ENCODE measurements at places on chromosomes 13 and 19.
A peak's percentile ranks its signal among the peaks of the same experiment; 100 is the strongest.

DNA sequence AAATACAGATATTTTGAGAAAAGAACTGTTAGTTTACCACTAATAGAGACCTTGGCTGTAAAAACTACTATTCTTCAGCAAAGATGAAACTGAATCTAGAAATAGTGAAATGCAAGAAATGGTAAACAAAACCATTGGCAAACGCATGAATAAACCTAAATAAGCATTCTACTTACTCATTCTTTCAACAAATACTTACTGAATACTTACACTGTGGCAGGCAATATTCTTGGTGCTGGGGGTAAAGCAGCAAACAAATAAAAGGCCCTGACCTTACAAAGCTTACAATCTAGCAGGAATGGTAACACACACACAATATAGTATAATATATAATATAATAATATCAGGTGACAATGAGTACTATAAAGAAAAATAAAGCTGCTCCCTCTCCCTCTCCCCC, 38.7 kb downstream of the KATNAL1 start:
- no peak for DNase-seq

- DNase-seq = no peak
Observed at GRCh38 chr13:70814684-70815083, 706.4 kb upstream of the KLHL1 start.

GRCh38 chr19:13163609-13164342, 13.6 kb downstream of the IER2 start:
- peak; percentile 38 for DNase-seq

GRCh38 chr13:99326012-99326411, 18.8 kb upstream of the GPR183 start:
- no peak for DNase-seq

GRCh38 chr13:99610702-99611289, 109.5 kb downstream of the TM9SF2 start:
- no peak for DNase-seq

GRCh38 chr19:57887195-57887941, 1.5 kb downstream of the ZNF814 start:
- no peak for DNase-seq

- DNase-seq = no peak
Observed at GRCh38 chr19:5205381-5205780, 135.2 kb downstream of the PTPRS start.

GRCh38 chr19:50500060-50500752, 10.8 kb downstream of the JOSD2 start:
- no peak for DNase-seq

DNA sequence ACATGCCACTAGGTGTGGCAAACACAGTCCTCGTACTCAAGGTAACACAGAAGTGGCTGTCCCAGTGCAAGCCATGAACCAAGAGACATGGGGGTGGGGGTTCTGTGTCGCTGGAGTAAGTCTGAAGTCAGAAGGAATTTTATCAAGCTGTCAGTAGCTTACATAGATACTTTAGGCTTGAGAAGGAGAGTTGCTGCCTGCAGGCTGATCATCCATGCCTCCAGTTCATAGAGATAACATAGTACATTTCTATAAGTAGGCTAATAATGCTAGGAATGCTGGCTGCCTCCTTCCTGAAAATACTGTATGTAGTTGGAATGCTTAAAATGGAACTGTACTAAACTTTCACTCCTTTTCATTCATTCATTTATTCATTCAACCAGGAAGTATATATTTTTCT, 70.1 kb downstream of the CAB39L start:
- DNase-seq = no peak

- no peak for DNase-seq
Observed at GRCh38 chr19:44856421-44857083, 10.5 kb downstream of the NECTIN2 start.

DNA sequence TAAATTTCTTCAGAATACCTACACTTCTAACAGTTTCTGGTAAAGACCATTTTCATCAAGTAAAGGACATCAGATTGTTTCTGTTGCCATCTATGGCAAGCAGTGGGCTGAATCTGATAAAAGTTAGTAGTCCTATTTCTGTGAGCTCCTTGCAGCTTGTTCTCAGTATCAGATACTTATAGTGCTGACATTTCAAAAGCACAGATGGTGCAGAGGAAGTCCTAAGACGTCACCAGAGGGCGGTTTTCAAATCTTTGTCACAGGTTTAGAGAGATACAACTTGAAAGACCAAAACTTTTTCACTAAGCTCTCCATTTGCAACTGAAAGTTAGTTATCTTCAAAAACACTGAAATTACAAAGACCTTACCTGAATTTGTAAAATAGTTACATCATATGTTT, 719.8 kb downstream of the SLITRK1 start:
- no peak for DNase-seq

DNA sequence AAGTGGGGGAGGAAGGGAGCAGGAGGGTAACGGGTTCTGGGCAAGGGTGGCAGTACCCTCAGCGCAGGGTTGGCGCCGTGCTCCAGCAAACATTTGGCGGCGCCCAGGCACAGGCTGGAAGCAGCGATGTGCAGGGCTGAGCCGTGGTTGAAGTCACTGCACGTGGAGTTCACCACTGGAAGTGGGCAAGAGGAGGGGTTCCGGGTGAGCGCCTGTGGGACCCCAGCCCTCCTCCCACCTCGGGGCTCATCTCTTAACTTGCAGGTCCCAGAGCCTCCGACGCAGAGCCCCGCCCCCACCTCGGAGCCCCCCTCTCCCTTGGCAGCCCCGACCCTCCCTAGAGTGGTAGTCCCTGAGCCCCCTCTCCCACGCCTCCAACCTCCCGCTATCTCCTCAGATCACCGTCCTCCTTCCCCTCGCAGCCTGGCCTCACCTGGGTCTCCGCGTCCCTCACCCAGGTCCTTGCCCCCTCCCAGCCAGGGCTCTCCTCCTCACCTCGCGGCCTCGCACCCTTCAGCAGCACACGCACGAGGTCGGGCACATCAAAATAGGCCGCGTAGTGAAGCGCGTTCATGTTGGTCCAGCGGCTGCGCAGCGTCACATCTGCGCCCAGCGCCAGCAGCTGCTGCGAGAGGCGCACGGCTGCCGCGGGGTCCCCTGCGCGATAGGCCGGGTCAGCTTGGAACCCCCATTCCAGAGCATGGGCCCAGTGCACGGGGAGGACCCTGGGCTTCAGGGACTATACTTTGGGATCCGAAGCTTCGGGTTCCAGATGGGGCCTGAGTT, 6.4 kb downstream of the CLIP3 start:
- no peak for DNase-seq

DNA sequence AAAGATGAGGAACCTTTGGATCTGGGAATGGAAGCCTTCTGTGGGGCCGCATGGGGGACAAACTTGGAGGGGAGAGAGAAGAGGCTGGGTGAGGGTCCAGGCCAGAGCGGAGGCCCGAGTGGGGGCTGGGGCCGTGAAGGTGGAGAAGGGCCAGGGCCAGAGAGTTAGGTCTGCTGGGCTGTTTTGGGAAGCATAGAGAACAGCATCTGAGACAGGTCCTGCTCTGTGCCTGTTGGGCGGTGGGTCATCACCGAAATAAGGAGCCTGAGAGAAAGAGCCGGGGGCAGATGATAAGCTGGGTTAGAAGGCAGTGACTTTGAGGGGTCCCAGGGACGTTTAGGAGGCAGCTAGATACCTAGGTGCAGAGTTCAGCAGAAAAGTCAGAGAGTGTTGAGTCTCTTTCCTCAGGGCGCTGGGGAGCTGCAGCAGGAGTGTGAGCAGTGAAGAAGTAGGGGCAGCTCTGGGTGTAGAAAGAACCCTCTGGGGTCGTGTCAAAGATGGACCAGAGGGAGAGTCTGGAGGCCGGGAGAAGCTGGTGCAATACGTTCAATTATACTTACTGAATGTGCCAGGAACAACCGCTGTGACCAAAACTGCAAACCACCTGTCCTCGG, 2.7 kb downstream of the SPACA6 start:
- no peak for DNase-seq

GRCh38 chr13:43298816-43299215, 275.4 kb downstream of the DNAJC15 start:
- no peak for DNase-seq

- no peak for DNase-seq
Observed at GRCh38 chr13:33251131-33251661, 34.4 kb downstream of the STARD13 start.

DNA sequence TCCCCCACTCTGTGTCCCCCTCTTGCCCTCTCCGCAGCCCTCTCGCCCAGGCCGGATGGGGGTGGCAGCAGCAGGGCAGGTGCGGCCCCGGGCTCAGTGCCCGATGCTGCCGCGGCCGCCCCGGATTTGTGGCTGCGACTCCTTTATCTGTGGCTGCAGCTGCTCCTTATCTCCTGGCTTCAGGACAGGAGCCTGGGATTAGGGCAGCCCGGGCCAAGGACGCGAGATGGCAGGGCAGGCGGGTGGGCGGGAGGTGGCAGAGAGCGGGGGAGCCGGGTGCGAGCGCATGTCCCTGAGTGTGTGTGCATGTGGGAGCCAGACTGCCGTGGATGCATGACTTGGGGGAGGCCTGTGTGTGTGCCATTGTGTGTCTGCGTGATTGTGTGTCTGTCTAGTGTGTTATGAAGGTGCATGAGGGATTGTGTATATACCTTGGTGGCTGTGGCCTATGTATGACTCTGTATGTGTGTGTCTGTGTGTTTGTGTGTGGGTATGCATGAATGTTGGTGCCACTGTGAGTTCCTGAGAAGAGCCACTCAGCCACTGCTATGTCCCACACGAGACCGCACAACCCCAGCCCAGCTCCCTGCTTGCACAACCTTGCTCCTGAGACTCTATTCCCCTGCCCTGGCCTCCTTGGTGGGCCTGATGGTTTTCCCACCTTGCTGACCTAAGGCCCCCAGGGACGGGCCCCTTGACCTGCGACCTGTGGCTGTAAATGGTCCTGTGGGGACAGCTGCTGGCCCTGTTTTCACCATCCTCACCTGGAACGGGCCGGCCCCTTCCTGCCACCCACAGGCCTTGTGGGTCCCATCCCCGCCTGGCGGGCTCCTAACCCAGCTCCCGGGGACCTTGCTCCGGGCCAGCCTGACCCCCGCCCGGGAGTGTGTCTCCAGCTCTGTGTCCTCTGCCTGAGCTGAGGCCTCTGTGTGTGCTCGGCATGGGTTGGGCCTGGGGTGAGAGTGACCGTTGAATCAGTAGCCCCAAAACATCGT, 5.3 kb upstream of the NRTN start:
- no peak for DNase-seq

DNA sequence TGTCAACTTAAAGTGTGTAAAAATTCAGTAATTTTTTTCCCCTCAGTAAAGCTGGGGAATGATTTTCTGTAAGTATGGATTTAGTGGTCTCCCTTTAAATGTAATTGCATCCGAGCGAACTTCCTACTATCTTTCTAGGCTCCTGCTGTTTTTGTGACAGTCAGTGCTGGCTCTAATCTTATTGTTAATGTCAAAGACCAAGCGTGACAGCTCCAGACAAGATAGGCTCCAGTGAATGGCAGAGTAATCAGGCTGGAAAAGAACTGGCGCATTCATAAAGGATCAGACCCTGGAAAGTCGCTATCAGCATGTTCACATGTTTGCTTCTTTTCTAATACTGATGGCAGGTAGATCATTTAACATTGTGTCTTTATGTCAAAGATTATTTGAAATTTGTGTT, 908.0 kb upstream of the ATXN8OS start:
- DNase-seq = no peak

- DNase-seq = peak; percentile 7
Observed at GRCh38 chr13:110319774-110320509, 12.9 kb downstream of the COL4A2 start.

DNA sequence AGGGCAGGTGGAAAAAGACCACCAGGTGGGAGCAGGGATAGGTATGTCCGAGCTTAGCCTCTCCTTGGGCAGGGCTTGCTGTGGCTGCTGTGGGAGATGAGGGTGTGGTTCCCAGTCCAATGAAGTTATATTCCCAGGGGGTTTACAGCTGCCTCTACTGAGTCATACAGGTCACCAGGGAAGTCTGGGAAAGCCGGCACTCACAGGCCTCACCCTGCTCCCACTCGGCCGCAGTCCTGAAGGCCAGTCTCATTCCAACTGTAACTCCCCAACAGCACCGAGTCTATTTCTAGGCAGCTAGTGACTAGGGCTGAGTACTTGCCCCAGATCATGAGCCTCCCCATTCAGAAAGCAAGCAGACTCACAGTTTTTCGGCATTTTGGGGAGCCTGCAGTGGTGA, 77.1 kb downstream of the FNDC3A start:
- DNase-seq = no peak

DNA sequence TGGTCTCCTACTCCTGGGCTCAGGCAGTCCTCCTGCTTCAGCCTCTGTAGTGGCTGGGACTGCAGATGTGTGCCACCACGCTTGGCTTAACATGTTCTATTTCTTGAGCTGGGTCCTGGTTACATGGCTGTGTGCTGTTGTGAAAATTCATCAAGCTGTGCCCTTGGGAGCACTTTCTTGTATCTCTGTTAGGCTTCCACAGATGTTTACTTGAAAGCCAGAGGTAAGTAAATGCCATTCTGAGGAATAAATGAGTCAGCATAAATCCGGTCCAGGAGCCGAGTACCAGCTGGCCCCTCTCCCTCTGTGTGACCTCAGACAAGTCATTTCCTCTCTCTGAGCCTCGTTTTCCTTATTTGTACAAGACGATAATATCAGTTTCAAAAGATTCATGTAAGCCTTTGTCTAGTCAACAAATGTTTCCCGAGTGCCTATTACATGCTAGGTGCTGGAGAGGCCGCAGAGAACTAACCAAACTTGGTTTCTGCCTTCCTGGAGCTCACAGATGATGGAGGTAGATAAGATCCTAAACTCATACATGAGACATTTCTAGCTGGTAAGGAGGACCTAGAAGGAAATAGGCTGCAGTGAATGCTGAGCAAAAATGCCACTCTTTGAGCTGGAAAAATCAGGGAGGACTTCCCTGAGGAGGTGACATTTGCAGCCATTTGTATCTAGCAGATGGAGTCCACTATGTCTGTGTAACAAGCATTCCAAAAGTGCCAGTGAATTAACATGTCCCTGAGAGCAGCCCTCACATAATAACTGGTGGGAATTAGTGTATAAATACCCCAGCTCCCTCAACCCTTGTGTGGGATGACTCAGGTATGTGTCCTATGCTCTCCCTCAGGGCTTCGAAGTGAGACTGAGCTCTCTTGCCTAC, 2.7 kb upstream of the RASAL3 start:
- DNase-seq = peak; percentile 48

- DNase-seq = no peak
Observed at GRCh38 chr13:36530861-36531590, 98.7 kb downstream of the CCNA1 start.

DNA sequence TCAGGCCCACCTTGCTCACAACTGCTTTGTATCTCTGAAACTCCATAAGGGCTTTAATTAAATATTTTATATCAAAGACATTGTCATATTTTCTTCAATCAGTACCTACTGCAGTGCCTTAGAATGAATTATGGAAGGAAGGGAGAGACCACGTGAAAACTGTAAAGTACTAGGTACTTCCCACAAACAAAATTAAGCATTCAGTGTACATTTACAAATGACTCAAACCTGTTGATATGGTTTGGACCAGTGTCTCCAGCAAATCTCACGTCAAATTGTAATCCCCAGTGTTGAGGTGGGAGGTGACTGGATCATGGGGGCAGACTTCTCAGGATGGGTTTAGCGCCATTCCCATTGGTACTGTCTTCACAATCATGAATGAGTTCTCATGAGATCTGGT, 23.2 kb downstream of the KCTD12 start:
- DNase-seq = no peak

- DNase-seq = no peak
Observed at GRCh38 chr13:39767791-39768517, 112.5 kb downstream of the COG6 start.

GRCh38 chr19:54136086-54136863, 1.3 kb upstream of the CNOT3 start:
- DNase-seq = no peak

All from stimulated activated CD8-positive, alpha-beta memory T cell treated with anti-CD3 and anti-CD28 coated beads, Interleukin-15, amount 100 ng/mL, for 48 hours (primary cell).